ENCODE measurements at places on chromosomes 3 and 15.

DNA sequence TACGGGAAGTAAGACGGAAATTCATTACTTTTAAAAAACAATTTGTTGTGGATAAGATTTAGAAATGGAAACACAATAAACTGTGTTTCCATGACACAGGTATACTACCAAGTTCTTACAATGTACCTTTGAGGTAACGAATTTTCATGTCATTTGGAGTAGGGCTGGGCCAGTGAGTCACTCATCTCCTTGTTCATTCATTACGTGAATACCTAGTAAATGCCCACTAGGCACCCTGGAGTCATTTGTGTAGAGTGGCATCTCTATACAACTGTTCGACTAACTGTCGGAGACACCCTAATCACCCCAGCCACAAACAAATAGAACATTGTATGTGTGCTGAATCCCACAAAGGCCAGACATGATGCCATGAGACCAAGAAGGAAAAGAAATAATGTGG is 94.8 kb downstream of the IGF1R start:
- DNase-seq: no peak

DNA sequence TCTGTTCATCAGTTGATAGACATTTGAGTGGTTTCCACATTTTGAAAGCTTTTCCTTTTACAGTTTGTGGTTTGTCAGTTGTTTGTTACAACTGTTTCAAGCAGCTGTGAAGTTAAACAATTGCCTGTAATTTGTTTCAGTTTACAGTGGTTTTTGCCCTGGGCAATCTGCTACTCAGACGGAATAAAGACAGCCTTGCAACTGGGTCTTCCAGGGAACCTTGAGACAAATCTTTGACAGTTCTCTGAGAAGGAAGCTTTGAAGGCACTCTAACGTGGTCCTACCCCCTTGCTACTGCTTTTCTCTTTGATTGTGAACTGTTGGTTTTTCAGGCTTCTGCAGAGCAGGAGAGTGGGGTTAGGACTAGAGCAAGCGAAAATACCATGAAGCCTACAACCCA is 28.0 kb downstream of the LRRC28 start:
- no peak for DNase-seq

GRCh38 chr3:54577313-54577712 is 350.5 kb downstream of the LRTM1 start:
- no peak for DNase-seq

GRCh38 chr3:11074451-11074850 is 79.8 kb upstream of the HRH1 start:
- DNase-seq: no peak

GRCh38 chr3:122681974-122682409 is 1.4 kb downstream of the PARP14 start:
- DNase-seq: peak; percentile 20

GRCh38 chr15:63915209-63915872 is 81.6 kb upstream of the HERC1 start:
- no peak for DNase-seq

- DNase-seq: no peak
Measured at GRCh38 chr3:160781402-160781801, 25.4 kb downstream of the PPM1L start.
